ENCODE measurements at places on chromosomes 3 and 15. TPM values are rescaled to one million over a fixed set of nuclear protein-coding genes. Genes with fewer than 3 reads are reported as not detected.

Gene GABRR3
- not detected for total RNA-seq

Gene RPP25
- 11.2 TPM for total RNA-seq

Gene SLC12A1
- total RNA-seq, result not detected

Gene OXTR
- 1.1 TPM for total RNA-seq

Gene MYRIP
- total RNA-seq, result 11.6 TPM

Gene SNUPN
- 21.1 TPM for total RNA-seq

Gene C15orf62
- 1.6 TPM for total RNA-seq

Gene NTRK3
- total RNA-seq, result not detected

Measured in bladder microvascular endothelial cell (primary cell).